Left cardiac atrium (tissue), 4 donors: ENCODE measurements at places on chromosomes 2 and 18. TPM values are rescaled to one million over a fixed set of nuclear protein-coding genes. Genes with fewer than 3 reads are reported as not detected.

FAM228B gene
- total RNA-seq = 45.2 TPM

MAPRE3 gene
- total RNA-seq = 35.3 TPM

ADD2 gene
- 2.2 TPM for total RNA-seq

EFEMP1 gene
- total RNA-seq = 171 TPM
